ENCODE measurements at places on chromosomes 12 and 14.

GRCh38 chr12:54052438-54053002 lies 1.1 kb upstream of the HOXC4 start:
- DNase-seq = no peak

DNA sequence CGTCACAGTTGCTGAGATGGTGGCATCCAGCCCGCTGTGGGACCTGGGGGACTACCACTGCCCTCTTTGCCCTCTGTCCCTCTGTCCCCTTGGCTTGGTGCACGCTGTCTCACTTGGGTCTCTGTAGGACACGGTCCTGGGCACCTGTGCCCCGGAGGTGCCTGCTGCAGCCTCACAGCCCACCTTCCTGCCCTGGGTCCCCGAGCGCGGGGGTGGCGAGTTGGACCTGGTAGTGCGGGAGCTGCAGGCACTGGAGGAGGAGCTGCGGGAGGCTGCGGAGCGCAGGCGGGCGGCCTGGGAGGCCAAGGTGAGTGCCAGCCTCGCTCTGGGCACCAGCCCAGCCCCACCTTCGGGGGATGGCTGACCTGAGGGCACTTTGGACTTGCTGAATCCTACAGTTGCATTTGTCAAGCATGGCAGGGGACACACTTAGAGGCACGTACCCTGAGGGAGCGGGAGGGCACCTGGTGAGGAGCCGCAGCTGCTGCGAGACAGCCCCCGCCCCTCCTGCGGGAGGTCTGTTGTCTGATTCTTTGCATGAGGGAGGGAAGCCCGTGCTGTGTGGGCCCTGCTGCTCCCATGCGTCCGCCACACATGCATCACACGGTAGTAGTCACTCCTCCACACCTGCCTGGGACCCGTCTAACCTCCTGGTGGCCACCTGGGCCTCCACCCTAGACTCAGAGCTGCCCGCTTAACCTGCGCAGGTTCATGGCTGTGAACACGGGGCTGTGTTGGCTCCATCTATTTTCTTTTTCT lies 6.8 kb downstream of the TEDC1 start:
- no peak for DNase-seq

- DNase-seq = no peak
These were observed 29.9 kb downstream of the ZBTB42 start for GRCh38 chr14:104830781-104831180.

- DNase-seq = peak; percentile 58
These were observed 4.4 kb downstream of the REM2 start for GRCh38 chr14:22887260-22887989.

- DNase-seq = no peak
These were observed 20.2 kb downstream of the CEP170B start for GRCh38 chr14:104885031-104885972.

DNA sequence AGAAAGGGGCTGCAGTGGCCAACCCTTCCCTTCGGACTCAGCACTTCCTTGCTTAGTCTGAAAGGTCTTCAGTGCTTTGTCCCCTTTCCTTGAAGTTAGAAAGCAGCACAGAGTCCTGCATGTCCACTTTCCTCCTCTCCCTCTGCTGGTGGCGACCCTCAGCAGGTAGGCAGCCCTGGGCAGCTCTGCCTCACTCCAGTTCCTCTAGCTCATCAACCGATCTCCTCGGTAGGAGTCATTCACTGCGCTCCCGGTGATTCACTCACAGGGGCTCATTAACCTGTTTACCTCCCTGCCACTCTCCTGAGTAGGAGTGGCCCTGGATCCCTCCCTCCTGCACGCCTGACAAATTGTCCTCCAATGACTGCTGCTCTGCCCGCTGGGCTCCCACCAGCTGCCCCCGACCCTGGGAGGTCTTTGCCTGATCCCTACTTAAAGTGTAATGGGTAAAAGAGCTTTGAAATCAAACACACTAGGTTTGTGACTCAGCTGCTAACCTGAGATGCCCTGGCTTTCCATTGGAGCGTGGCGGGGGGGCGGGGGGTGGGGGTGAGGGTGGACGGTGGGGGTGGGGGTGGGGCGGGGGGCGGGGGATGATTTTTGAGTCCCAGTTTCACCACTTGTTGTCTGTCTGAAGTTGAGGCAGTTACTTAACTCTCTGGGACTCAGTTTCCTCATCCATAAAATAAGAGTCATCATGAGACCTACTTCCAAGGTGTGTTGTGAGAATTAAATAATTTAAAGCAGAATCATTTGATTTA lies 4.2 kb downstream of the SCNN1A start:
- DNase-seq = no peak

DNA sequence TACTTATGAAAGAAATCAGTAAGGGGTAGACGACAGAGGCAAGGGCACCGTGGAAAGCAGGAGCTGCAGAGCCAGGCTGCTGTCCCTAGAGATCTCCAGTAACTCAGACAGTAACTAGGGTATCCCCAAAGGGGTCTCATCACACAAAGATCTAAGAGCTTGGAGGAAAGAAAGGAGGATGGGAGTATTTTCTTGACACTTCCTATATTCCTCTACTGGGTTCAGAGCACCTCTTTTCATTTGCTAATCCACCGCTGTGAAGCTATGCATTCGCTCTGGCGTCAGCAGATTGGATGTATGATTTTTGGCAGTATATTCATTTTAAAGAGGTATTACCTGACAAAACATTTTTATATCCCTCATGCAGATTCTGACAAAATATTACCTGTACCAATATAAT lies 12.6 kb downstream of the USP44 start:
- DNase-seq = no peak

- DNase-seq = peak; percentile 12
These were observed 19.8 kb downstream of the OR5AU1 start for GRCh38 chr14:21136024-21136423.

- no peak for DNase-seq
These were observed 270.8 kb upstream of the BTG1 start for GRCh38 chr12:92416385-92416812.

- DNase-seq = peak; percentile 69
These were observed 41.9 kb upstream of the FKBP4 start for GRCh38 chr12:2752676-2753371.

DNA sequence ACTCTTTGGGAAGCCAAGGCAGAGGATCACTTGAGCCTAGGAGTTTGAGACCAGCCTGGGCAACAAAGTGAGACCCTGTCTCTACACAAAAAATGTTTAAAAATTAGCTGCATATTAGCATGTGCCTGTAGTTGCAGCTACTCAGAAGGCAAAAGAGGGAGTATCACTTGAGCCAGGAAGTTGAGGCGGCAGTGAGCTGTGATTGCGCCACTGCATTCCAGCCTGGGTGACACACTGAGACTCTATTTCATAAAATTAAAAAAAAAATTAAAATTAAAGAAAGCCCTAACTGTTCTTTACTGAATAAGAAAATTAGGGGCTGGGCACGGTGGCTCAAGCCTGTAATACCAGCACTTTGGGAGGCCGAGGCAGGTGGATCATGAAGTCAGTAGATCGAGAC lies 27.0 kb downstream of the SENP1 start:
- DNase-seq = no peak

- DNase-seq = no peak
These were observed 337 bp downstream of the KRT74 start for GRCh38 chr12:52573306-52573705.

- DNase-seq = no peak
These were observed 12.1 kb upstream of the KRT77 start for GRCh38 chr12:52715416-52715815.

- DNase-seq = no peak
These were observed 64.5 kb downstream of the SEC23A start for GRCh38 chr14:39038542-39038941.

Data from activated CD4-positive, alpha-beta T cell treated with anti-CD3 and anti-CD28 coated beads, Interleukin-2, Interleukin-6, amounts not matched to agents 100 ng/mL and 50 ng/mL, durations not matched to agents 16 hours and 8 hours (primary cell).